ENCODE measurements at places on chromosomes 2 and 18. TPM values are rescaled to one million over a fixed set of nuclear protein-coding genes. Genes with fewer than 3 reads are reported as not detected.

Gene IHH
- 23.1 TPM for total RNA-seq

Gene CYTIP
- total RNA-seq: 3.7 TPM

- no peak overlapping the region for H3K27ac ChIP-seq
- no peaks in the 10 kb centered on the region for H3K4me1 ChIP-seq
- no peak for DNase-seq
- H3K36me3 ChIP-seq: no peaks in the 10 kb centered on the region
Observed at GRCh38 chr18:69230204-69230603, 170.5 kb upstream of the DOK6 start.

DNA sequence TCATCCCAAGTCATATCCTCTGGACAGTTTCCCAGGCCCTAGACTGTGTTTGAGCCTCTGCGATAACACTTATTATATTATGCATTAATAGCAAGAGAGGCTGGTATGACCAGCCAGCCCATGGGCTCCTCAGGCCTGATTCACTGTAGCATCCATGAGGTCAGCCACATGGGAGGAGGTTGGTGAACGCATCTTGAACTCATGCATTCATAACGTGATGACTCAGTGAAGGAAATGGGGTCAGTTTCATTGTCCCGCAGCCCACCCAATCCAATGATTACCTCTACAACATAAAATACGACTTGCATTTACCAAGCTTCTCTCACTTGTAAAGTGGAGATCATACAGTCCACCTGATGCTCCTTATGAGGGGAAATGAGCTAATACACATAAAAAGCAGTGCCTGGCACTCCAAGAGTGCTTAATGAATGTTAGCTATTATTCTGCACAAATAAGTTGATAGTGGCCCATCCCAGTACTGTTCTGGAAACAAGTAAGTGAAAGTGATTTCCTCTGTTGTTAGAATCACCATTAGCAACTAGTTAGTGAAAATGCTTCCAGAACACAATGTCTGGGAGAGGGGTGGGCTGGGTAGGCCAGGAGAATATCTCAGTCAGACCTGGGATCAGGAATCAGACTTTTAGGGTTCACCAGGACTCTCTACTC is 46.1 kb upstream of the CELF4 start:
- H3K36me3 ChIP-seq: no peaks in the 10 kb centered on the region
- H3K27ac ChIP-seq: no peak overlapping the region
- no peak for DNase-seq
- H3K4me3 ChIP-seq: no peak overlapping the region
- no peaks in the 10 kb centered on the region for H3K4me1 ChIP-seq

DNA sequence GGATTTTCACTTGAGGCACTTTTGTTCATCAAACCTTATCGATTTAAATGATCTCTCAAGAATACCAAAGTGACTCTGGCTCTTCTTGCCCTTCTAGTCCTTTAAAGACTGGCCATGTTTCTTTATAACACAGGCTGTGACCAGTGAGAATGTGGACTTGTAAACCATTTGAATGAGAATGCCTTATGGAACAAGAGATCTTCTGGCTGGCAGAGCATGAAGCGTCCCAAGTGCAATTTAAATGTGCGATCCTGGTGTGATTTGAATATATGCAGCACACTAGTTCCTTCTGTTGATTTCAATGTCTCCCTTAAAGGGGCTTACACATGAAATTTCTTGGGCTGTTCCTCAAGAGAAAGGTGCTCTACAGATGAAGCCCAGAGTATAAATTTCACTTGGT is 262.4 kb upstream of the CCDC68 start:
- no peaks in the 10 kb centered on the region for H3K36me3 ChIP-seq
- no peaks in the 10 kb centered on the region for H3K4me1 ChIP-seq
- no peak overlapping the region for H3K4me3 ChIP-seq
- no peaks in the 10 kb centered on the region for H3K27me3 ChIP-seq
